ENCODE measurements at places on chromosomes 11 and 22.

- no peak for DNase-seq
These were observed 65.5 kb upstream of the CHORDC1 start for GRCh38 chr11:90288212-90288821.

GRCh38 chr11:57481315-57481714 lies 21.0 kb downstream of the RTN4RL2 start:
- DNase-seq, result no peak

GRCh38 chr22:29275167-29275566 lies 7.1 kb downstream of the EWSR1 start:
- no peak for DNase-seq

- no peak for DNase-seq
These were observed 35.8 kb downstream of the CSTPP1 start for GRCh38 chr11:46972343-46972742.

- DNase-seq, result no peak
These were observed 3.3 kb upstream of the TPP1 start for GRCh38 chr11:6622261-6623171.

GRCh38 chr11:75472081-75472732 lies 39.2 kb upstream of the KLHL35 start:
- no peak for DNase-seq

GRCh38 chr11:47415091-47415854 lies 6.9 kb downstream of the SLC39A13 start:
- no peak for DNase-seq

DNA sequence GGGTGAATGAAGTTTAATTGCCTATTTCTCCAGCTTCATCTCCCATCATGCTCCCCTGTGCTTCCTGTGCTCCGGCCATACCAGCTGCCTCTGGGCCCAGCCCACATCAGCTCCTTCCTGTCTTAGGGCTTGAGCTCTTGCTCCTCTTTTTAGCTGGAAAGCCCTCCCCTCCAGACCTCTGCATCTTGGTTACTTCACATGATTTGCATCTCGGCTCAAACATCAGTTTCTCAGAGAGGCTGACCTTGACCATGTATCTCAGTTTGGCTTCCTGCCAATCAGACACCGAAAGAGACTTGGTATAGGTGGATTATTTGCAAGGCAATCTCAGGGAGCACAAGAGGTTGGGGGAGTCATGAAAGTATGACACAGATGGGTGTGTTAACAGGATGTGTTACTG lies 73.2 kb upstream of the TIMP3 start:
- no peak for DNase-seq

All from occipital lobe (tissue), 3 donors.